ENCODE measurements at places on chromosomes 16 and 17. TPM values are rescaled to one million over a fixed set of nuclear protein-coding genes. Genes with fewer than 3 reads are reported as not detected.

DNA sequence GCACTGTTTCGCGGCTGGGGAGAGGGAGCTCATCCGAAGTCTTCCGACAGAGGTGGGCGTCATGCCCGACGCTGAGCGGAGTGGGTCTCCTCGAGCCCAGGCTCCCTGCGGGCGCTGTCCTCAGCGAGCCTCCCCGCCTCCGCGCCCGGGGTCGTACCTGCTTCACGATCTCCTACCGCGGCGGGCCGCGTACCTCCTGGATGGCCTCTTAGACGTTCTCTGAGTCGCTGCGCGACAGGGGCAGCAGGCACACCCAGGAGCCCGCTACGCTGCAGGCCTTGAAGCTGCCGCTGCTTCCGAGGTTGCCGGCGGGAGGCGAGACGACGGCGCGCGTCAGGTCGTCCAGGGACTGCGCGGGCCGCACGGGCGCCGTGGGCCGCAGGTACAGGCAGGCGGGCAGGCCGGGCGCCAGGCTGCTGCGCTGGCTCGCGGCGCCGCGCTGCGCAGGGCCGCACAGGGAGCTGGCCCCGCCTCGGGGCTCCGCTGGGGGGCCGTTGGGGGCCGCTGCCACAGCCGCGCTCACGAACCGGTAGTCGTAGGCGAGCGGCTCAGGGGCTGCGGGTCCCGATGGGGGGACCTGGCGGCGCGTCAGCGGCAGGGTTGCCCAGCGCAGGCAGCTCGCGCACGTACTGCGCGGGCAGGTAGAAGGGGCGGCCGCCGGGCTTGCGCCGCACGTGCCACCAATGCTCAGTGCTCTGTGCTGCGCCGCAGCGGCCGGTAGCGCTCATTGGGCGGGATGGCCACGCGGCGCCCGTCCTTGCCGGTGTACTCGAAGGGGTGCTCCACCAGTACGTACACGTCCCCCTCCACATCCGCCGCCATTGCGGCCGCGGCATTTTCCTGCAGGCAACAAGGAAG, 116.4 kb upstream of the SMURF2 start:
- DNase-seq = no peak

- DNase-seq = no peak
These were observed 71.4 kb upstream of the TNRC6C start for GRCh38 chr17:77887110-77887463.

DNA sequence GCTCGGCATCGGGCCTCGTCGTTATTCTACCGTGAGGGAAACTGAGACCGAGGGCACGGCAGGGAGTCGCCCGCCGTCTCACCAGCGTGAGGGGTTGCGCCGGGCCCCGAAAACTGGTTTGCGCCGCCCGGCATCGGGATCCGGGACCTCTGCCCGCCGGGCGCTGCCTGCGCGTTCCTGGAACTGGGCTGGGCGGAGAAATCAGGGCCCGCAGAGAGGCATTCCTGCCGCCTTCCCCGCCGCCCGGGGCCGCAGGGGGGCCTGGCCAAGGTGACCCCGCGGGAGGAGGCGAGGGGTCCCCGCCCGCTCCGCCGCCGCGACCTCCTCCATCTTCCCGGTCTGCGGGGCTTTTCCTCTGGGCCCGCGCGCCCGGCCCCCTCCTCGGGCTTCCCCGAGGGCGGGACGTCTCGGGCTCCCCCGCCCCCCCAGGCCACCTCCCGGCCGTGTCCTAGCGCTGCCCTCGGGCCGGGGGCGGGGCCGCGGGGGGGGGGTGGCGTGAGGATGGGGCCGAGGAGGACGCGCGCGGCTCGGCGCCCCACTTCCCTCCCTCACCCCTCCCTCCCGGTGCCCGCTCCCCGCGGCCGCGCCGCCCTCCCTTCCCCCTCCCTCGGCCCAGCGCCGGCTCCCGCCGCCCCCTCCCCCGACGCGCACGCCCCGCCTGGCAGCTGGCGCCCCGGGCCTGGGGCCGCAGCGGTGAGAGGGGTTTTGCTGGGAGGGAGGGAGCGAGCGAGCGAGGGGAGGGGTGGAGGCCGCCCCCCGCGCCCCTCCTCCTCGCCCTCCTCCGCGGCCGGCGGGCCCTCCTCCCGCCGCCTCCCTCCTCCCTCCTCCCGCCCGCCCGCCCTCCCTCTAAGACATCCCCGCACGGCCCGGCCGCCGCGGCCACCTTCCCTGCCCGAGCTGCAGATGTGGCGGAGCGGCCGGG, at the start of gene GLIS2:
Gene GLIS2 (plus strand): TSS at position 882 of the 922 bp plus-strand sequence. CDS start 16,214 bp downstream, outside the sequence.
- peak; percentile 70 for DNase-seq

DNA sequence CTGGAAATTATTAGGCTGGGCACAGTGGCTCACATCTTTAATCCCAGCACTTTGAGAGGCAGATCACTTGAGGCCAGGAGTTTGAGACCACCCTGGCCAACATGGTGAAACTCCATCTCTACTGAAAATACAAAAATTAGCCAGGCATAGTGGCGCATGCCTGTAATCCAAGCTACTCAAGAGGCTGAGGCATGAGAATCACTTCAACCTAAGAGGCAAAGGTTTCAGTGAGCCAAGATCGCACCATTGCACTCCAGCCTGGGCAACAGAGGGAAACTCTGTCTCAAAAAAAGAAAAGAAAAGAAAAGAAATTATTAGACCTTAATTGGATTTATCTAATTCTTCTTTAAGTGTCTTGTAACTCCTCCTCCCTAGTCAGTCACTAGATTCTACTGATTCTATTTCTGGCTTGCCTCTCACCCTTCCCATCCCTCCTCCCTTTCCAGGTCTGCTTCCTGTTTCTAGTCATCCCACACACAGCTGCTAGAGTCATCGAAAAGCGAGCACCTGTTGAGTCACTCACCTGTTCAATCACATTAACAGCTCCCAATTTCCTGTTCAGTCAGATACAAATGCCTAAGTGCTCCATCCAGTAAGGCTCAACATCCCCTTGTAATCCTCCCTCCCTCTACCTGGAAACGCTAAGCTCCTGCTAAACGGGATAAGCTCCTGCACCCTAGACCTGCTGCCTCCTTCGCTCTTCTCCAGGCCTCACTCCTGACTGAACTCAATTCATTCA, 34.6 kb downstream of the ERN1 start:
- DNase-seq = no peak

DNA sequence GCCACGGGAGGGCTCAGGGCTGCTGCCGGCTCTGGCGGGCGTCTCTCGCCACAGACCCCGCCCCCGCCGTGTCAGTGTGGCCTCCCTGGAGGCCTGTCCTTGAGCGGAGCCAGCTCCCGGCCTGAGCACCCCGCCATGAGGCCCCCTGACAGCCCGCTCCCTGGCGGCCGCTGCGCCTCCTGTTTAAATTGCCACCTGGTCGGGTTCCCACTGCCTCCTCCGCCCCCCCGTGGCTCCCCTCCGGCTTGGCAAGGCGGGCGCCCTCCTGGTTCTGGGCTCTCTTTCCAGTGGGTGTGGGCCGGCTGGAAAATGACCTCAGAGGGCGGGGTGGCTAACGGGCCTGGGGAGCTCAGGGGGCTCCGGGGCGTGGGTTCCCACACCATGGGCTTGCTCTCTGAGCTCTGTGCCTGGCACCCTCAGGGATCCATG, 42.1 kb upstream of the SSTR5 start:
- DNase-seq = no peak

- DNase-seq = no peak
These were observed 8.8 kb downstream of the FAAP100 start for GRCh38 chr17:81543339-81543675.

- no peak for DNase-seq
These were observed 83.2 kb downstream of the LITAF start for GRCh38 chr16:11503566-11503965.

- no peak for DNase-seq
These were observed 868.4 kb upstream of the EEF2KMT start for GRCh38 chr16:5966004-5966403.

DNA sequence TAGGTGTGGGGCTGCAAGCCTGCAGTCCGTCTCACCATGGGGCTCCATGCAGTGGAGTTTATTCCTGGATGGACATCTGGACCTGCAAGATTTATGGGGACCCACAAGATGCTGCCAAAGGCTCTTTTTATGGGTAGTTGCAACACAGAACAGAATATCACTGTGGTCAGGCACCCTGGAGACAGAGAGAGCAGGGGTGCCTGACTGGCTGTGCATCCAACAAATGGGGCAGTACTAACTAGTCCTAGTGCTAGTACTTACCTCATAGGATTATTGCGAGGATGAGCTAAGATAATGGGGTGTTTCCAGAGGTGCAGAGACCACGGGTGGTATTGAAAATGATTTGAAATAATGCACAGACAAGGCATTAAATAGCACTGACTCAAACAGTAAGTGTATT, 42.4 kb upstream of the MMP2 start:
- DNase-seq = no peak

DNA sequence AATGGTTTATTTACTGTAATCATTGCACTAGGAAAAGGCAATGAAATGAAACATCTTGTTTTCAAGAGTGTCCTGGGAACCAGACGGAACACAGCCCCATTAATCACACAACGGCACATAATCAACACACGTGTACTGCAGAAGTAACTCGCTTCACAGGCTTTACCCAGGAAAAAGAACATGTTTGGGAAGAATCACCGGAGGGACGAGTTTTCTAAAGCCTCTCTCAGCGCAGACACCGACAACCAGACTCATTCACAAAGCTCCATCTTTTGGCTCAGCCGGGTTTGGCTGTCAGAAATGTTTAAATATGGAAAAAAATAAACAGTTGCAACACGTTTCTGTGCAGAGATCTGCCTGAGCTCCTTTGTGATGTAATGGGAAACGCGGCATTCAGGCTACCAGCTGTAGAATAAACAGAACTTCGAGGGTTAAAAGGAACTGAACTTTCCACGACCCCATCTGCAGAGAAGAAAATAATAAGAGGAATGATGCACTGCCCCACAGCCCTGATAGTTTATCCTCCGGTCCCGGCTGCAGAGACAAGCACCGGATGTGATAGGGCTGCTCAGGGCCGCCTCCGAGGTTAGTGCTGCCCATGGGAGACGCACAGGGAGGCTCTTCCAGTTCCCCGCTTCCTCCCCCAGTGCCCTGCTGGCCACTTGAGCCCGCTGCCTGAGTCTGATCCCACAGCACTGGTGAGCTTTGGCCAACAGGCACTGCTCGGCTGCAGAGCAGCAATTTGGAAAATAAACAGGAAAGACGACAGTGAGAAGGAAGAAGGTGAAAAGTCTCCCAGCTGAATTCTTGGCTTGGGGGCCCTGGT, 119.8 kb downstream of the HIC1 start:
- DNase-seq = no peak

- DNase-seq = no peak
These were observed 5.3 kb upstream of the NOD2 start for GRCh38 chr16:50688083-50688482.

- DNase-seq = no peak
These were observed 34.6 kb downstream of the TBCD start for GRCh38 chr17:82786427-82786826.

DNA sequence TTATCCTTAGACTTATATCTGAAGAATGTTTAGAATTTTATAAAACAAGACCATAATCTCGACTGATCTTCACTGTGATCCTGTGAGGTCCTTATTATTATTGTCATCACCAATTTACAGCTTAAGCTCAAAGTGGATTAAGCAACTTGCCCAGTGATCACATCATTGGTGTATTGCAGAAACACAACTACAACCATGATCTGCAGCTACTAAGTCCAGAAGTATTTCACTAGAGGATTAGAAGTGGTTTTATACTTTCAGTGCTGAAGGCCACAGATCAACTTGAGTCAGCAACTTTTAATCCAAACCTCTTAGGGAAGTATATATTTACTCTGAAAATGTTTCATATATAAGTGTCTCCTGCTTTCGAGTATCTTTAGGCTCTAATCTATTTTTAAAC, 624.3 kb upstream of the SOX9 start:
- DNase-seq = no peak

- no peak for DNase-seq
These were observed 24.0 kb upstream of the PHB1 start for GRCh38 chr17:49438436-49439278.

DNA sequence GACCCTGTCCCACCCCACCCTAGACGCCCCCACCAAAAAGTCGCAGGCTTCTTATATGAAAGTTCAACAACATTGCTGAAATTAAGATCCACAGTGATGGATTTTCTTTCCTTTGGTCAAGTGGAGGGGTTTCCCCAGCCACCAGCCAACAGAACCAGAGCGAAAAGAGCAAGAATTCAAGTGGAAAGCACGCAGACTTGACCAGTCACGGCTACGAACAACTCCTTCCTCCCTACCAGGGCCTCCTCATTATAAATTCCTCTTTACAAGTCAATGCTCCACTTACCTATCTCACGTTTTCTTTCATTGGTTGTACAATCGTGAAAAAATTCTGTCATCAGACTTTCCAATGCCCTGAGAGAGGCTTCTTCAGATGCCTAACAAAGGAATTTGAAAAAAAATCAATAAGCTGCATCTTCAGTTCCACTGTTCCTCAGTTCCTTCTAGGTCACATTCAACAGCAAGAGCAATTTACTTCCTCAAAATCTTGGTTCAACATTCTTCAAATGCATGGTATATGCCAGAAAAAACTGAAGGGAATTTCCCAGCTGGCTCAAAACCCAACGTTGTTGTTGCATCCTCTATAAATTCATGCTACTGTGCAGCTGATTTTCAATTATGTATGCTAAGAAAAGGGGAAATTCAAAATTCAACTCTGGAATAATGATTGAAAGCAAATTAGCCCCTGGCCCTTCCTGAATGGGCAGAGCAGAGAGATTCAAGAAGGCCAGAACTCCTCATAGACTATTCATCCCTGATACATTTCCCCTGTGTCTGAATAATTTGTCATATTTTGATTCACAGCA, 30.9 kb downstream of the XPO6 start:
- DNase-seq = no peak

GRCh38 chr16:75256059-75256571, 4.7 kb upstream of the BCAR1 start:
- no peak for DNase-seq

DNA sequence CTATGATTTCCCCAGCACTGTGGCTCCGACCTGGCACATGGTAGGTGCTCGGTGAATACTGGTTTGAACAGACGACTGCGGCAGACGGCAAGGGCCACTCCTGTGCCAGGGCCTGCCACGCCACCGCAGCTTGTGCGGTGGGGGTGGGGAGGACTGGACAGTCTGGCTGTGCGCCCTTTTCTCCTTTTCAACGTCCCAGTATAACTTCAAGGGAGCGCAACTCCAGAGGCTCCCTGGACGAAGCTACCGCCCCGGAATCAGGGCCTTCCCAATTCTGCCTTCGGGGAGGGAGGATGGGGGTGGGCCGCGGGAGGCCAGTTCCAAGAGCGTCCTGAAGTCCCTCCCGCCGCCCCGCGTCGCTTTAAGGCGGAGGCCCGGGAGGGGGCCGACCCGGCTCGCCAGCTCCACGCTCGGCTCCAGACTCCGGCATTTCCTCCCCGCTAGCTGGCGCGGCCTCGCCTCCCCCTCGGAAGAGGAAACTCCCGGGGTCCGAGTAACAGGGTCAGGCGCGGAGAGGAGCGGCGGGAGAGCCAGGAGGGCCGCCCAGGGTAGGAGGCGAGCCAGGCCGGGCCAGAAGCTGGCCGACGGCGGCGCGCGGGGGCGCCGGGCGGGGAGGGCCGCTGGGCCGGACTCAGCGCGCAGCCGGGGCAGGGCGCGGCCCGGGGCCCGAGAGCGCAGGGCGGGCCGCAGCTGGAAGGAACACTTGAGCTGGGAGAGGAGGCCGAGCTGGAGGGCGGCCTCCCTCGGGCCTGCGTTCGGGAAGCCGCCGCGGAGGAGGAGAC, at the start of gene ITPRIPL2:
Gene ITPRIPL2 (plus strand): TSS at position 388 of the 782 bp plus-strand sequence. CDS start 498 bp downstream, outside the sequence.
- peak; percentile 83 for DNase-seq

KRTAP4-3 gene
- not detected for total RNA-seq

ACD gene
- 27.7 TPM for total RNA-seq

CPNE7 gene
- 43.1 TPM for total RNA-seq

ABCC11 gene
- not detected for total RNA-seq

TOX3 gene
- not detected for total RNA-seq

TMEM238L gene
- total RNA-seq = not detected

TP53TG3B gene
- not detected for total RNA-seq

EEF2K gene
- total RNA-seq = 15.9 TPM

PERCC1 gene
- not detected for total RNA-seq

GDPD1 gene
- total RNA-seq = 21.3 TPM
